CD4-positive, alpha-beta T cell treated with Interleukin-1 beta for 1 hour (primary cell): ENCODE measurements at places on chromosomes 11 and 22.

DNA sequence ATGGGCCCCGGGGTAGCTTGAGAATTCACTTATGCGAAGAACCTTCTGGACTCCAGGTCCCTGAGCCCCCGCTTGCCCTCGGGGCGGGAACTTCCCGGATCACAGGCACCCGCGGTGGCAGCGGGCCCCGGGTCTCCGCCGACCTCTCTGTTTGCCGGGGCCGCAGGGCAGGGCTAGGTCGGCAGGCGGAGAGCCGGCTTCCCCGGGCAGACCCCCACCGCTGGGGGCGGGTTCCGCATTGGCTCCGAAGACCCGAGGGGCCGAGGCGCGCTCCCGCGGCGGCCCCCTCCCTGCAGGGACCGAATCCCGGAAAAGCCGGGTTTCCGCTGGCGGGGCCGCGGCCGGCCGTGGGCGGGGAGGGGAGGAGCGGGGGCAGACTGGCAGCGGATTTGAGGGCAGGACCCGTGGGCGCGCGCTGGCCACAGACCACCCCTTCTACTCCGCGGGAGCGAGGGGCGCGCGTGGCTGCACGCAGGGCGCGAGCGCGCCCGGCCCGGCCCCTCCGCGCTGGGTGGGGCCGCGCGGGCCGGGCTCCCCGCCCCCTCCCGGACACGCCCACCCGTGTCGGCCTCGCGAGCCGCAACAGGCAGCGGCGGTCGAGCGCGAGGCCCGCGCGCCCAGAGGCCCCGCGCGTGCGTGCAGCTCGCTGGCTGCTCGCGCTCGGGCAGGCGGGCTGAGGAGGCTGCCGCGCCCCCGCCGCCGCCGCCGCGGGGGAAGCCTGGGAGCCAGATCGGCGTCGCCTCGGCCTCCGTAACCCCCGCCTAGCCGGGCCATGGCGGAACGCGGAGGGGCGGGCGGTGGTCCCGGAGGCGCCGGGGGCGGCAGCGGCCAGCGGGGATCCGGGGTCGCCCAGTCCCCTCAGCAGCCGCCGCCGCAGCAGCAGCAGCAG, at the start of gene PACS1:
TSS of gene PACS1 (plus strand) at position 558 of the 889 bp plus-strand sequence. CDS start at position 773, 215 bp downstream.
- peak; percentile 86 for DNase-seq

GRCh38 chr22:22038178-22038880, 55.7 kb upstream of the TOP3B start:
- no peak for DNase-seq

DNA sequence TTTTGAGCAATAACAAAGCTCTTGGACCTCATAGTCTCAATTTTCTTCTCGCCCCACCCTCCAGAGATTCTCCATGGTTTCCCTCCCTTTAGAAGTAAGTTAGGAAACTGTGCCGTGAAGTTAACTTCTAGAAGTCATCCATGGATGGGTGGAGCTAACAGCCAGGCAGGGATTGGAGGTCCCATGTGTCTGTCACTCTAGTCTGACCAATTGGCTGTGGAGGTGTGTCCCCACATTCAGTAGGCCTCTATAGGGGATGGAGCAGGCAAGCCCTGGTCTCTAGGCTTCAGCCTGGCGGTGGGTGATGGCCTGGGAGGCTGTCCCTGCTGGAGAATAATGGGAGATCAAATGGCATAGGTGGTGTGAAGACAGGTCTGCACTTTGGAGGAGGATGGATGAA, 50.7 kb downstream of the TP53I11 start:
- no peak for DNase-seq

DNA sequence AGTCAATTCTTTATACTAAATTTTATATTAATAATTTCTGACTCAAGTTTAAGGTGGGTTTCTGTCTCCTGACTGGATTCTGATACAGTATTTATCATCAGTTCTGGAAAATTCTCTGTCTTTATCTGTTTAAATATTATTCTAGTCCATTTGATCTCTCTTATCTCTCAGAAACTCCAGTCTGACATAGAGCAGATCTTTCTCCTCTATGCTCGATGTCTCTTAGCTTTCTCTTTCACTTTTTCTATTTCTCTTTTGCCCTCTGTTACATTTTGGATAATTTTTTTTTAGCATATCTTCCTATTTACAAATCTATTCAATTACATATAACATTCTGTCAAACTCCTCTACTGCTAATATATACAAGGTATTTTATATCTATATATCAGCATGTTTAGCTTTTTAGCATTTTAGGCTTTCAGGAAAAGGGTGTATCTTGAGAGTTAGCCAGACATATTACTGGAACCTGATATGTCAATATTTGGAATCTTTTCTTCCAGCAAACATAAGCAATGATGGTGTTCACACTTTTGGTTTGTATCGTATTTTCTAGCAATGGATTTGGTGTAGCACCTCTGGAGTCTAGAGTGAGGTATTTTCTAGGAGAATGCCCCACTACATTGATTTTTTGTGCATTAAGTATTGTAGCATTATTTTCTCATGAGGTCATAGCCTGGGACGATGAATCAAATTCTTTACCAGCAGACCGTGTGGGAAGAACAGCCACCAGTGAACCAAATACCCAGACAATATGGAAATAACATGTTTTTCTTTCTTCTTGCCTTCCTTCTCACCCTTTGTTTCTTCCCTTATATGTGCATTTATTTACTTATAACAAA, 4.1 kb upstream of the NNMT start:
- DNase-seq: no peak

DNA sequence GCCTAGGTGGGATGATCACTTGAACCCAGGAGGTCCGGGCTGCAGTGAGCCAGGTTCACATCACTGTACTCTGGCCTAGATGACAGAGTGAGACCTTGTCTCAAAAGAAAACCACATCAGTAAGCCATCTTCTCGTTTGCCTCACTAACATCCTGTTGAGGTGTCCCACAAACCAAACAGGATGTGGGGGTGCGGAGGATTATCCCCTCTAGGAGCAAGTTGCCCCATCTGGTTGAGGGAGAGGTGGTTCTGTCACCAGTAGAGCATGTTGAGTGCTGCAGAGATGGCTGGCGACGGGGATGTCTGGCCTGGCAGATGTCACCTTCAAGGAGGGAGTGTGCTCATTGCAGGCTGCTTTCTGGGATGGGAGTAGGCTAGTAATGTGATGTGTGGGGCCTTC, 72.4 kb downstream of the ZNRF3 start:
- peak; percentile 70 for DNase-seq
